Umbilical cord (tissue), 2 donors: ENCODE measurements at places on chromosomes 13 and 19.

- peak; percentile 65 for DNase-seq
Measured at GRCh38 chr19:8352134-8352827, 9.2 kb upstream of the KANK3 start.

- DNase-seq: no peak
Measured at GRCh38 chr13:31234729-31235128, 35.0 kb downstream of the B3GLCT start.

GRCh38 chr13:25616674-25617073 is 244.9 kb downstream of the ATP8A2 start:
- no peak for DNase-seq

- DNase-seq: peak; percentile 76
Measured at GRCh38 chr13:48400850-48401291, 12.0 kb downstream of the LPAR6 start.

GRCh38 chr19:19554074-19555023 is 16.3 kb downstream of the CILP2 start:
- no peak for DNase-seq

DNA sequence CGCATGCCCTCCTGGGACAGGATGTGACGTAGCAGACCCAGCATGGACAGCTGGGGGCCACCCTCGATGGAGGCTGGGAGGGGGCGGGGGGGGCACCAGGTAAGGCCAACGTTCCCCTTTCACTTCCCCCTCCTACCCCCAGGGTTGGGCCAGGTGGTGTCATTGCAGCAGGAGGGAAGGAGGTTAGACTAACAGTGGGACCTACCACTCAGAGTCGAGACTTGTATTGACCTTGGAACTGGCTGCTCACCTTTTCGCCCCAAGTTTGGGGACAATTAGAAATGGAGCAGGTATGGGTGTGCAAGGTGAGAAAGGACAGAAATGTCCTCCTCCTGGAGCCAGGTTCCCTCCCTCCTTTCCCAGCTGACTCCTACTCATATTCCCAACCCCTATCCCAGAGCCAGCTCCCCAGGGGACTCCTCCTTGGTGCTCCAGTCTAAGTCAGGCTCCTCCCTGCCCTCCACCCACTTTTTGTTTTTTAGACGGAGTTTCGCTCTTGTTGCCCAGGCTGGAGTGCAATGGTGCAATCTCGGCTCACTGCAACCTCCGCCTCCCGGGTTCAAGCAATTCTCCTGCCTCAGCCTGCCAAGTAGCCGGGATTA is 8.6 kb upstream of the SLC25A41 start:
- DNase-seq: no peak

DNA sequence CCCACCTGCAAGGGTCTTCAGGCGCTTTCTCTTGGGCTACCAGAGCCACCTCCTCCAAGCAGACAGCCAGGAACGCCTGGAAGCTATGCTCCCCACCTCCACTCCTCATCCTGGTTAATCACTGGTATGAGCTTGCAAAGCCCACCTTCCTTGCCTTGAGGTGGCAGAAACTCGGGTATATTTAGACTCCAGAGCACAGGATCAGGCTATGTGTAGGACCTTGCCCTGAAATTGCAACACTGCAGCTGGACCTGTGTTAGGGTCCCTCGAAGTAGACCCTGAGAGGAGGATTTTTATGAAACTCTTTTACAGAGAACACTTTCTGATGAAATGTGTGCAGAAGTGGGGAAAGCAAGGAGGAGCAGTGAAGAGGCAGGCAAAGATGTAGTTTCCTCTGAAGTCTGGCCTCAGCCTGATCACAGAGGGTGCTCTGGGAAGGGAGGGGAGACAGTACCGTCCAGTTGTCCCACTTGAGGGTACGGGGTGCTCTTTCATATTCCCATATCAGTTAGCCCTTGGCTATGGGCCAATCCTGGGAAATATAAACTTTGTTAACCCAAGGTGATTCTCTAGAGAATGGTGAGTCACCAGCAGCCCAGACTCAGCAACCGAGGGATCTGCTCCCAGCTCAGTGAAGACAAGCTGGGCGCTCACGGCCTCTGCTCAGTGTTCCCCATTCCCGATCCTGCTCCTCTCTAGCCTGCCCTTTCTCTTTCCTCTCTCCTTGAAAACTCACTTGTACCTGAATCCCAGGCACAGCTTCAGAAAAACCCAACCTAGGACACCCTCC is 157.9 kb downstream of the UQCRFS1 start:
- no peak for DNase-seq

- peak; percentile 72 for DNase-seq
Measured at GRCh38 chr19:48926909-48927308, 6.6 kb upstream of the DHDH start.

GRCh38 chr13:30738526-30739236 is 3.3 kb downstream of the ALOX5AP start:
- DNase-seq: no peak

GRCh38 chr13:32624441-32624840 is 38.2 kb downstream of the PDS5B start:
- DNase-seq: no peak
